Cardiac muscle cell (in vitro differentiated cells and primary cell): ENCODE measurements at places on chromosomes 1 and 21. TPM values are rescaled to one million over a fixed set of nuclear protein-coding genes. Genes with fewer than 3 reads are reported as not detected.
A peak's percentile ranks its signal among the peaks of the same experiment; 100 is the strongest.

- DNase-seq: no peak
Observed at GRCh38 chr1:54489627-54490250, 58.3 kb upstream of the ACOT11 start.

DNA sequence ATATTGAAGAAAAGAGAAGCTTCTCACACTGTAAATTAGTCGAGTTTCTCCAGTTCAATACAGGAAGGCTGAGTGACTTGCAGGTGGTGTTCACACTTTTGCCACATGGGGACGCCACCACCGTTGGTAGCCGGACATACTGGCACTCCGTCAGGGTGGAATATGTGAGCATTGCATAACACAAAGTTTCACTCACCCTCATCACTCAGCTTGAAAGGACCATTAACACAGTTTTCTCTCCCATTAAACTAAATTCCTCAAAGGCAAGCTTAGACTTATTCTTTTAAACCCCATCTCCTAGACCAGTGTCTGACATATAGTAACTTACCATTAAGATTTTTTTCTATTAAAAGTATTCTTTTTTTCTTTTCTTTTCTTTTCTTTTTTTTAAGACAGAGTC lies 105.3 kb upstream of the SERBP1 start:
- peak; percentile 92 for DNase-seq

DNA sequence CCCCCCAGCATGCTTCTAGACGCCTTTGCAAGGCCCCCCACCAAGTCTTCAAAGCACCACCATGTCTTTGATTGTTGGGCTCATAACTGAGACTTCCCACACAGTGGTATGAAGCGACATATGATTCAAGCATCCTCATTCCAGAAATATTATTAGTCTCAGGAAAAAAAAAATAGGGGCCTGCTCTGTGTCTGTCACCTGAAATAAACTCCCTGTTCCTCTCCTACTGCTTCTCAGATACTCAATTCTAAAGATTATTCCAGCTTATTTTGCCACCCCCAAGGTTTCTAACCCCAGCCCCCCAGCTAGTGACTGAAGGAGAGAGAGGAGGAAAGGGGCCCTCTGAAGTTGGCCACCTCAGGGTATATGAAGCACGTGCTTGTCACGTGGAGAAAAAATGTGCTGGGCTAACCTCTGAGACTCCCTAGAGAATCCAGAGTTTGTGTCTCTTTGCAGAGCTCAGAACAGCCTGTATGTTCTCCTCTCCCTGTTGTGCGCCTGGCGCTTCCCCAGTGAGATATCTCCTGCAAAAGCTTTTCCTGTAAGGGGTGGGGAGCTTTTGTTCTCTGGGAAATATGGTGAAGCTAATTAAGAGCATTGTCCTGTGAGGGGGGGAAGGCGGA lies 35.9 kb upstream of the RASAL2 start:
- peak; percentile 30 for DNase-seq

GRCh38 chr1:11568687-11569086 lies 85.5 kb downstream of the FBXO2 start:
- no peak for DNase-seq

DNA sequence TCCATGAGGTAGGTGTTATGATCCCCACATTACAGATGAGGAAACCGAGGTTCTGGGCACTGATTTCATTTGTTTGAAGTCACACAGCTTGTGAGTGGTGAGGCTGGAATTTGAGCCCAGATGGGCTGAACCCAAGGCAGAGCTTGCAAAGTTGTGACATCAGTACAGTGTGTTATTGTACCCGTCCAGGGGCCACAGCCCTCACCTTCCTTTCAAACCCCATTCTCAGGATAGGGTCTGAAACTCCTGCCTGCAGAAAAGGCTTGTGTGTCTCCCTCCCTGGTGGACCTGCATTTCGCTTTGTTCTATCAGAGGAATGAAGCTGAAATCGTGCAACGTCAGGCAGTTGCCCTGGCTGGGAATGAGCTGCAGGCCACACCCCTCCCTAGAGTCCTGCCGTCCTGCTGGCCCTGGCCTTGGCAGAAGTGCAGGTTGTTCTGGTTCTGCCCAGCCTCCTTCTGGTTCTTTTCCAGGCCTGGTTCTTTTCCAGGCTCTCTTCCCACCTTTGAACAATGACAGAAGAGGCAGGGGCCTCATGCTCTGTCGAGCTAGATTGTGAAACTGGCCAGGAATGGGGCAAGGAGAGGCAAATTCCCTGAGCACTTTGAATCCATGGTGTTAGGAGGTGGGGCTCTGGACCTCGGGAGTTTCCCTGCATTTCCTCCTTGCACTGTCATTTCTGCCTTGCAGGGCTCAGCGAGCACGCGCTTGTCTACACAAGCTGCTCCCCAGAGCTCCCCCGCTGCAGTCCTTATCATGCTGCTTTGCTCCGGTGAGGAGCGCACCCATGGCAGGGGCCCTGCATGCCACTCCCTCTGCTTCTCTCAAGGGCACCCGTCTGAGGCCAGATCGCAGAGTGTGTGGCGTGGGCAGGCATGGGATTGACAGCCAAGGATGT lies 8.2 kb upstream of the MYOM3 start:
- DNase-seq: no peak

DNA sequence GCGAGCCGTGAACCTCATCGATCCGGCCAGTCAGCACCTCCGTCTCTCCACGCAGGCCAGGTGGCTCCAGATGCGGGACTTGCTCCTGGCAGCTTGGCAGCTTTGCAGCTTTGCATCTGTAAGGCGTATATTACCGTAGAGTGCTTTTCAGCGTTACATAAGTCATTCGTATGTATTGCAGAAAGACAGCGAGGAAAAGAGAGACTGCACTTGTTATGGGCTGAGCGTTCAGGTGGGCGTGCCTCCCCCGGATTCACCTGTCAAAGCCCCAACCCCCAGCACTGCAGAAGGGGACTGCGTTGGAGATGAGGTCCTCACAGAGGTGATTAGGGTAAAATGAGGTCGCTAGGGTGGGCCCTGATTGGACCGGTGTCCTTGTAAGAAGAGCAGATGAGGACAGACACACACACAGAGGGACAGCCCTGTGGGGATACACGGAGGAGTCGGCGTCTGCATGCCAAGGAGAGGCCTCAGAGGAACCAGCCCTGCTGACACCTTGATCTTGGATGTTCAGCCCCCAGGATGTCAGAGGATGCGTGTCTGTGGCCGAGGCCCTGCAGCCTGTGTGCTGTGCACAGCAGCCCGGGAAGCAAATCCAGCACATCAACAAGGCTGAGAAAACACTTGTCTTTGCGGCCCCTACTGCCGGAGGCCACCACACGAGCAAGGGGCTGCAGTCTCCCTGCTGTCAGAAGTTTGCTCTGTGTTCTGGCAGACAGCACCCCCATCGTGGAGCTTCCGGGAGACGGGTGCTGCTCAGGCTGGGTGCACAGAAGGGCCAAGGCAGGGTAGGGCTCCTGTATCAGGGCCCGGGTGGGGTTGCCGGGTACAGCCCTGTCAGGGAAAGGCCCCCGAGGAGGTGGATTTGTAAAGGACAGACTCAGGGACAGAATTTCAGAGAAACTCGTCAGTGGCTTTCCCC lies 10.9 kb upstream of the AGPAT3 start:
- DNase-seq: no peak

GRCh38 chr1:91564888-91565701 lies 64.4 kb downstream of the CDC7 start:
- no peak for DNase-seq

- DNase-seq: no peak
Observed at GRCh38 chr1:177333936-177334595, 163.3 kb downstream of the BRINP2 start.

- peak; percentile 59 for DNase-seq
Observed at GRCh38 chr1:150582371-150582770, 3.0 kb upstream of the MCL1 start.

DNA sequence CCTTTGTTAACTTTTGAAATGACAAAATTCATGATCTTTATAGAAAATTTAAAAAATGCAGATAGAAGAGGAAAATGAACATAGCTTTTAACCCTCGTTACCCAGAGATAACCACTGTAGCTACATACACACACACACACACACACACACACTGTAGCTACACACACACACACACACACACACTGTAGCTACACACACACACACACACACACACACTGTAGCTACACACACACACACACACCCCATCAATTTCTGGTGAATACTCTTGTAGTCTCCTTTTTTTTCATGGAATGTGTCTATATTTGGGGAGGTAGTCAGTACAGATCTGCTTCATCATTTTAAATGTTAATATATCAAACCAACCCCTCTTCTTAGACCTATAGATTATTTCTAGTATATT lies 58.5 kb downstream of the SH3BGR start:
- no peak for DNase-seq

DNA sequence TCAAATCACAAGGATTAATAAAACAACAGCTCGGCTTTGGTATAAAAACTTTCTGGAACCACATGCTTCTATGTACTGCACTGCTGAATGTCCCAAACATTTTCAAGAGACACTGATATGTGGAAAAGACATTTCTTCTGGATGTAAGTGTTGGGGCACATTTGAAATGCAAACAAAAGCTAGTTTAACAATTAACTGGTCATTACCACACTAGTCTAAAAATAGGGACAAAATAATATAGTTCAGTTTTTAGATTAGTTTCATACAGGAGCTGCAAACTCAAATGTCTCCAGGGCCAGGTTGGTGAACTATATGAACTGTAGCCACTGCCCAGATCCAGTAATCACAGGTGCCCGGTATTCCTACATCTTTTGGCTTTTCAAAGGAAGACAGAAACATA lies 3.2 kb downstream of the IL23R start:
- DNase-seq: no peak

GRCh38 chr1:154796303-154796892 lies 73.7 kb downstream of the KCNN3 start:
- DNase-seq: no peak

GRCh38 chr1:36729716-36730510 lies 247.2 kb upstream of the CSF3R start:
- no peak for DNase-seq

- DNase-seq: no peak
Observed at GRCh38 chr21:42149656-42150473, 69.1 kb upstream of the ABCG1 start.

GRCh38 chr1:94327001-94327690 lies 89.8 kb upstream of the ARHGAP29 start:
- peak; percentile 73 for DNase-seq

DNA sequence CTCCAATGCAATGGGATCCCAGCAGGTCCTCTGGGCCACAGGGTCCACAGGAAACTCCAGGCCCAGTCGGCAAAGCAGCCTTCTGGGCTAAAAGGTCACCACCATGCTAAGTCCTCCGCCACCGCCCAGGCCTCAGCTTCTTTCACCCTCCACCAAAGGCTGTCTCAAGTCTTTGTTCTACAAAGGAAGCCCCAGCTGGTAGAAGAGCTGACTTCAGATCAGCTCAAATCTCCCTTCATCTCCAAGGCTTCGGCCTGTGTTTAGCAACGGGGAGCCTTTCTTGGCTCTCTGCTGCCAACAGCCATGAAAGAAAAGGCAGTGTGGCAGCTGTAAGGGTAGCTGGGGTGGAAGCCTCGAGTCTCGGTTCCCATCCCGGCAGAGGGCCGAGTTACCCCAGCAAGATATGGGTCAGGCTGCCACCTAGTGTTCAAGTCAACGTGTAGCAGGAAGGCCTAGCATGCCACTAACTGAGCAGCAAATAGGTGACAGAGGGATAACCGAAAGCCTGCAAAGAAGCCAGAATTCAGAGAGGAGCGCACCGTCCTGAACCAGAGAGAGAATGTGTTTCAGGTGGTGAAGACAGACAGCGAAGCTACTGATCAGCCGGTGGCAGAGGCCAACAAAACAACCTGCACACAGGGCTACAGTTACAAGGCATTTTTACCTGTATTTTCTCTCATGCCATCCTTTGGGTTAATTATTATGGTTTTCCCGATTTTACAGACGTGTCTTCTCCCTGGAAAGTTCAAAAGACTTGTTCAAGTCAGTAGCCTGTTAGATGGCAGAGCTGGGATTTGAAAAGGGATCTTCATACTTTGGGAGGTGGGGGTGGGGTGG lies 26.8 kb upstream of the CRNN start:
- DNase-seq: no peak

- DNase-seq: peak; percentile 92
Observed at GRCh38 chr1:36400825-36401601, 3.3 kb upstream of the LSM10 start.

DNA sequence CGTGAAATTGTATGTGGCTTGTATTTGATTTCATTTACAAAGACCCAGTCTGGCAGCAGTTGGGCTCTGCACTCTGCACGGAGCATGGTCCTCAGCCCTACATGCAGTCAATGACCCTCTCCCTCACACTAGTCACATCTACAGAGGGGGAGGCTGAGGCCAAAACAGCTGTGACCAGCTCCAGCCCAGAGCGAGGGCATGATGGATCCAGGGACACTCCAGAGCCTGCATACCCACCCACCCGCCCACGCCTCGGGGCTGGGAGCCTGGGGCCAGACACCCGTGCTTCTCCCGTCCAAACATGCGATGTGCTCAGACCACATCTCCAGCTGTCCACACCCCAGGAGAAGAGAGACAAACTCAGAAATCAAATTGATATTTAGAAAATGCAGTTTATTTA lies 14.0 kb upstream of the PRDM16 start:
- DNase-seq: no peak

GRCh38 chr1:31717341-31717740 lies 13.5 kb upstream of the COL16A1 start:
- DNase-seq: no peak

DNA sequence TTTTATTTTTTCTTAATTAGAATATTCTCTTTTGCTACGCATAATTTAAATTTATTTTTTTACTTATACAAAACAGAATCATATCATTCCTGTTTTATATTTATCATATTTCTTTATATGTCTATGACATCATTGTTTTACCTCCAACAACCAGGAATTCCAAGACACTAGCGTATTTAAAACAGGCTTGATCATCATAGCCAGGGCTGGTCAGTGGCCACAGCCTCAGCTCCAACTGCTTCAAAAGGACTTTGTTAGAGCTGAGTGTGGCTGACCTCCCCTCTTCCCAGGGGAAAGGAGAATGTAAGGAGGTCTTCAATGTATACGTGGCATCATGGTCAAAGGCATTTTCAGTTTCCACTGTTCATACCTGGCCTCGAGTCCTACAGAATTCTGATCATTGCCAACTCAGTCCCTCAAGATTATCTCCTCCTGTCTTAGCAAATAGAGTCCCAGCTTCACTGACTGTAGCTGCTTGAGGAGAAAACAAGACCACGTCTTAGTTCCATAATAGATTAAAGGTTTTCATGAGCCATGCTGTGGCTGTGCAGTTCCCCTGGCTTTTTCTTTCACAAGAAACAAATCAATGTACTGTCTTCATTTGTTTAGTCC lies 444.0 kb downstream of the PTPRC start:
- DNase-seq: no peak

Gene LENEP
- not detected in 2 replicates for total RNA-seq

Gene CCDC185
- not detected in 2 replicates for total RNA-seq

Gene TRIM46
- total RNA-seq: 3.6 and 5.4 TPM in 2 replicates

Gene ANXA9
- 0.21 and 1.7 TPM in 2 replicates for total RNA-seq

Gene TGFBR3
- 5.8 and 11.8 TPM in 2 replicates for total RNA-seq

Gene LRRC38
- total RNA-seq: not detected in 2 replicates

Gene EPHA10
- total RNA-seq: 0.14 TPM in 1 of 2 replicates, not detected in the other

Gene CLCA1
- total RNA-seq: not detected in 2 replicates

Gene KRTAP13-3
- total RNA-seq: not detected in 2 replicates

Gene RGS1
- total RNA-seq: not detected in 2 replicates

Gene MATN1
- 0.28 and 0.36 TPM in 2 replicates for total RNA-seq
